ENCODE measurements at places on chromosomes 6 and 20.

DNA sequence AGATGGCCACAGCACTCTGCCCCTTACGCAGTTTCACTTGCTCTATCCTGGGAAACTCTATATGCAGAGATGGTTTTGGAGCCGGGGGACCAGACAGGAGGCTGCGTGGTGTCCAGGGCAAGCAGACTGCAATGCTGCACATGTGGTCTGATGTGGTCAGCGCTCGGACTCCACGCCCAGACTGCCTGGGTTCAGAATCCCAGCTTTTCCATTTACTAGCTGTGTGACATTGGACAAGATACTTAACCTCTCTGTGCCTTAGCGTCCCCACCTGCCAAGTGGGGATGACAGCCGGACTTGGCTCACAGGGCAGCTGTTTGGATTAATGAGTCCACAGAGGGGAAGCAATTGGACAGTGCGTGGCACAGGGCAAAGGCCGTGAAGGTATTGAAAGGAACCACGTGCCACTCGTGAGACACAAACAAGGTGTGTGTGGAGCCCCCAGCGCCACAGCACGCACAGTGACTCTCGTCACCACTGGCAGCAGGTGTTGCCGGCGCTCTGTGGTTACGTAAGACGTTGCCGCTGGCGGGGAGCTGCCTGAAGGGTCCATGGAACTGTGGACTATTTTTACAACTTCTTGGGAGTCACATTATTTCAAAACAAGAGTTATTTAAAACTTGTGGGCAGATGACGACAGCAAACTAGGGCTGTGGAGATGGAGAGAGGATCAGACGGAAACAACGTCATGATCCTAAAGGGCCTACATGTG lies 201.4 kb downstream of the PREX1 start:
- no peak for DNase-seq

DNA sequence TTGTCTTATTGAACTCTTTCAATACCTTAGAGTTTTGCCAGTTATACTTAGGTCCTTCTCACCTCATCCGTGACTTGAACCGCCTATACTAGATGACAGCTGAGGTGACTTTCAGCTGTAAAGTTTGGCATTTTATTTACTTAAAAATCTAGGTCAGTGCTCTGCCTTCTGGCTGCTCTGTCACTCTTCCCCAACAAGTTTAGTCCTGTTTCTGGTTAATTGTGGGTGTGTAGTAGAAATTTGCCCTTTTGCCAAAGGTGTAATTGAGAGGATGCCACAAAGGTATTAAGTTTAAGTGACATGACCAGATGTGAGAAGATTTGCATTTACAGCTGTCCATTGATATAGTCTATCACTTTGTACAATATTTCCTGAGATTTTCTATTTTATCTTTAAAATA lies 106.2 kb downstream of the FARS2 start:
- DNase-seq: no peak

GRCh38 chr6:30781395-30781742 lies 37.0 kb upstream of the IER3 start:
- DNase-seq: no peak

GRCh38 chr20:2217857-2218539 lies 77.8 kb upstream of the TGM3 start:
- no peak for DNase-seq

DNA sequence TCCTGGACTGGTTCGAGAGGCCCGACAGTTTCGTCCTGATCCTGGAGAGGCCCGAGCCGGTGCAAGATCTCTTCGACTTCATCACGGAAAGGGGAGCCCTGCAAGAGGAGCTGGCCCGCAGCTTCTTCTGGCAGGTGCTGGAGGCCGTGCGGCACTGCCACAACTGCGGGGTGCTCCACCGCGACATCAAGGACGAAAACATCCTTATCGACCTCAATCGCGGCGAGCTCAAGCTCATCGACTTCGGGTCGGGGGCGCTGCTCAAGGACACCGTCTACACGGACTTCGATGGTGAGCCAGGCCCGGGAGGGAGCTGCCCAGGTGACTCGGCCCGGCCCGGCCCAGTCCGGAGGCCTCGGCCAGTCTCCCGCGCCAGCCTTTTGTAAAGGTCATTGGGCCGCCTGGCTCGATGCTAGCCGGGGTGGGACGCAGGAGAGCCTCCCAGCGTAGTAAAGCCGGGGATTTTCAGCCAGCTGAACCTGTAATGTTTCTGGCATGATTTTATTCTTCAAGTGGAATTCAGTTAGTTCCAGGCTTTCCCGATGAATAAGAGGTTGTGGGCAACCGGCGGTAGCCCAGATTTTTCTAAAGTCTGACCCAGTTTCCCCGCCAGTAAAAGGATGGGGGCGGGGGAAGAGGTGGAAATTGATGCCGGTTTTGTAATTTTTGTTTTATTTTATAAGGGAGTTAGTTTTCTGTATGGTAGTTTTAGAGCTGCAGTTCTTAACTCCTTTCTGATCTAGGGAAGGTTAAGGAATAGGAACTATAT lies 1.4 kb downstream of the PIM1 start:
- DNase-seq: no peak

DNA sequence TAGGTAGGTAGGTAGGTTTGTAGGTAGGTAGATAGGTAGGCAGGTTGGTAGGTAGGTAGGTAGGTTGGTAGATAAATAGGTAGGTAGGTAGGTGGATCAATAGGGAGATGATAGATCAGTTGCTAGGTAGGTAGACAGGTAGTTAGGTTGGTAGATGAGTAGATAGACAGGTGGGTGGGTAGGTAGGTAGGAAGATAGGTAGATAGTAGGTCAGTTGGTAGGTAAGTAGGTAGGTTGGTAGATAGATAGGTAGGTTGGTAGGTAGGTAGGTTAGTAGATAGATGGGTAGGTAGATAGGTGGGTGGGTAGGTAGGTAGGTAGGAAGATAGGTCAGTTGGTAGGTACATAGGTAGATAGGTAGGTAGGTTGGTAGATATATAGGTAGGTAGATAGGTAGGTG lies 72.0 kb upstream of the PDE10A start:
- DNase-seq: no peak

GRCh38 chr6:143215363-143215762 lies 154.7 kb downstream of the AIG1 start:
- DNase-seq: no peak

DNA sequence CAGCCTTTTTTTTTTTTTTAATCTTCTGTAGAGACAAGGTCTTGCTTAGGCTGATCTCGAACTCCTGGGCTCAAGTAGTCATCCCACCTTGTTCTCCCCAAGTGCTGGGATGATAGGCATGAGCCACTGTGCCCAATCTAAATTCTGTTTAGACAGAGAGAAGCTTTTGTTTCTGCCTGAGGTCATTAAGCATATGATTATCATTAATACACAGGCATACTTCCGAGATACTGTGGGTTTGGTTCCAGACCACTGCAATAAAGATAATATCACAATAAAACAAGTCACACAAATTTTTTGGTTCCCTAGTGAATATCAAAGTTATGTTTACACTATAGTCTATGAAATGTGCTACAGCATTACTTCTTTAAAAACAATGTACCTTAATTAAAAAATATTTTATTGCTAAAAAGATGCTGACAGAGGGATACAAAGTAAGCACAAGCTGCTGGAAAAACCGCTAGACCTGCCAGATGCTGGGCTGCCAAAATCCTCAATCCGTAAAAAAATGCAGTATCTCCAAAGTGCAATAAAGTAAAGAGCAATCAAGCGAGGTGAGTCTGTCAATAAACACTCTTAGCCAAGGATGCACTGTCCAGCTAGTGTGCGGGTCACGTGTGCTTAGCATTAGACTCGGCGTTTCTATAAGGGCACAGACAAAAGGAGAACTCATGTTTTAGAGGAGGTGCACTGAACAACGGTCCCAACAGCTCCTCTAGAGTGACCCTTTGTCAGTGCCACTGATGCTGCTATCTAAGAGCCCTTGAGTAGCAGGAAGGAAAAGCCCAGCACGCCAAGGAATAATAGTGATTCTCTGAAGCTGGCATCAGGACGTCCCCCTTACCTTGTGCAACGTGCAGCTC lies 16.1 kb downstream of the TXNDC5 start:
- DNase-seq: no peak

DNA sequence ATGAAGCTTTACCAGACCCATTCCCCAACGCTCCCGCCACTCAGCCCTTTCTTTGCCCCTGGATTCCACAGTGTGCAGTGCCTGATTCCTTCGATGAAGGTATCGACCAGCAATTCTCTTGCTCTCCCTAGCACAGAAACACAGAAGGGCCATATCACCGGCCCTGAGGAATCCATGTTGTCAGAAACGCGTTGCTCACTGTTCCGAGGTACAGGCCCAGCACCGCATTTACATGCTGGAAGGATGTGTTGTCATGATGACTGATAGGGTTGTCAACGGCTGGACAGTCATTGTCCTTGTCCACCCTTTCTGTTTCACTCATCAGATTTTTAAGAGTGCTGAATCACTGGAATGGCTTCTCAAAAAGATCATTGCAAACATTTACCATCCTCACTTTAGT lies 57.2 kb upstream of the GPR6 start:
- no peak for DNase-seq

GRCh38 chr6:69791065-69791471 lies 5.7 kb downstream of the LMBRD1 start:
- no peak for DNase-seq

- DNase-seq: no peak
These were observed 96.9 kb downstream of the JPH2 start for GRCh38 chr20:44089987-44090674.

GRCh38 chr6:8108759-8109539 lies 6.6 kb upstream of the EEF1E1 start:
- no peak for DNase-seq

- DNase-seq: no peak
These were observed 10.0 kb upstream of the PACSIN1 start for GRCh38 chr6:34455831-34456230.

DNA sequence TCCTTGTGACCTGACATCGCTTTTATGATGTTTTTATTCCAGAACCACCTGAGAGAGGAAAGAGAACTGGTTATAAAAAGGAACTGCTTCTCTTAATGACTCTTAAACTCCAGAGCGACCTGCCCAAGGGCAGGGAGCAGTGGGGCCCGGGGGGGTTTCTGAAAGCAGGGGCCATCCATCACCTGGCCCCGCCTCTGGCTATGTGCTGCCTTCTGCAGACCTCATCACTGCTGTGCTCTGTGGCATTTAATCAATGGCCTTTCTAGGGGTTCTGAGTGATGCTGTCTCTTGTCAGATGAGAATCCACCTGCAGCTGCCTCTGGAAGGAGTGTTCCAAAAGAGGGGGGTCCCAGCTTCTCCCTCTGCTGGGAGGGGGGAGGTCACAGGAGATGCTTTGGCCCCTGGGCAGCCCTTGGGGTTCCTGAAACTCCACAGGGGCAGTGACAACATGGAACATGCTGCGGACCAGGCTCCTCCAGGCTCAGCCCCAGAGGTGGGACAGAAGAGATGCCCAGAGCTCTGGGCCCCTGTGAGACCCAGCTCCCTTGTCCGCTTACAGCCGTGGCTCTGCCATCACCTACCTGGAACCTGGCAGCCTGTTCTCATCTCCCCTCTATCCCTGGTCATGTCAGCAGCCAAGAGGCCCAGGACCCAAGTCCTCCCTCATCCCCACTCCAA lies 177.1 kb upstream of the SULF2 start:
- DNase-seq: no peak

GRCh38 chr6:125363824-125364165 lies 62.0 kb upstream of the HDDC2 start:
- no peak for DNase-seq

GRCh38 chr6:139567095-139567494 lies 192.6 kb upstream of the CITED2 start:
- DNase-seq: no peak

GRCh38 chr6:81938991-81939732 lies 186.7 kb upstream of the TENT5A start:
- DNase-seq: no peak

GRCh38 chr6:117200067-117200466 lies 65.3 kb upstream of the VGLL2 start:
- no peak for DNase-seq

GRCh38 chr6:123454448-123454847 lies 182.3 kb downstream of the TRDN start:
- DNase-seq: no peak

Data from stimulated activated CD4-positive, alpha-beta T cell treated with anti-CD3 and anti-CD28 coated beads, Interleukin-15, amount 100 ng/mL, for 1 hour (primary cell).